CD8-positive, alpha-beta memory T cell (primary cell): ENCODE measurements at places on chromosomes 2 and 18.

- no peaks in the 10 kb centered on the region for H3K4me1 ChIP-seq
- peaks cover 4% of the 10 kb centered on the region for H3K36me3 ChIP-seq
- H3K27me3 ChIP-seq, result no peaks in the 10 kb centered on the region
- DNase-seq, result no peak
These were observed 50.0 kb downstream of the ESCO1 start for GRCh38 chr18:21550510-21550970.

DNA sequence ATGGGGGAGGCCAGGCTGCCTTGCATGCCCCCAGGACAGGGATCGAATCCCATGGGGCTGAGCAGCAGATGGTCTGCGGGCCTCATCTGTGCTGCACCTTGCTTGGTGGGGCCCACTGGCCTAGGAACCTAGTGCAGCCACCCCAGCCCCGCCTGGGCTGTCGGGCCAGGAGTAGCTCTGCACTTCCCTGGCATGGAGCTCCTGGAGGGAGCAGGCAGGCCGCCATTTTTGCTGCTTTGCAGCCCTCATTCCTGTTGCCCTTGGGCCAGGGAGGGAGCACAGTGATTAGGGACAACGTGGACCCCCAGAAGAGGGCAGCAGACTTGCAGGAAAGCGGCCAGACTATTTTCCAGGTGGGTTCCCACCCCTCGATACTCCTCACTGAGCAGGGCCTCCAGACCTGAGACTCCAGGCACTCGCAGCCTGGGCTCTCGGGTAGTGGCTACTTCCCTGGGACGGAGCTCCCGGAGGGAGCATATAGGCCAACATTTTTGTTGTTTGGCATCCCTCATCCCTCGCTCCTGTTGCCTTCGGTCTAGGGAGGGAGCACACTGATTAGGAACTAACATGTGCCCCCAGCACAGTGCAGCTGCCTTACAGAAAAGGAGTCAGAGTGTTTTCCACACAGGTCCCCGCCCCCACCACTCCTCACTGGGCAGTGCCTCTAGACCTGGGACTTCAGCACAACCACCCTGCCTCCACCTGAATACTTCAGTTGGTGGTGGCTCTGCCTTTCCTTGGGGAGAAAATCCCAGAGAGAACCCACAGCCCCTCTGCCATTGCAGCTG is 99.5 kb downstream of the MAIP1 start:
- H3K27me3 ChIP-seq, result no peaks in the 10 kb centered on the region
- DNase-seq, result no peak
- H3K36me3 ChIP-seq, result no peaks in the 10 kb centered on the region

DNA sequence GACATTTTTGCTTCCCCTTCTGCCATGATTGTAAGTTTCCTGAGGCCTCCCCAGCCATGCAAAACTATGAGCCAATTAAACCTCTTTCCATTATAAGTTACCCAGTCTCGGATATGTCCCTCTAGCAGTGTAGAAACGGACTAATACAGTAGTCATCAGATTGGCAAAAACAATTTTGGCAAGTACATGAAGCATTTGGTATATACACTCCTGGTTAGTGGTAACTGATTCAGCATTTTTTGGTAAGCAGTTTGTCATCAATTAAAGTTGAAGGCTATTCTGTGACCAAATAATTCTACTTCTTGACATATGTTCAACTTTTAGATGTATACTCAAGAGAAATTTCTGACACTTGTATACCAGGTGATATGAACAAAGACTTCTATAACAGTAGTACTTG is 190.5 kb upstream of the STON1 start:
- H3K27me3 ChIP-seq, result no peaks in the 10 kb centered on the region
- no peak overlapping the region for H3K4me3 ChIP-seq
- peaks cover 23% of the 10 kb centered on the region for H3K4me1 ChIP-seq

DNA sequence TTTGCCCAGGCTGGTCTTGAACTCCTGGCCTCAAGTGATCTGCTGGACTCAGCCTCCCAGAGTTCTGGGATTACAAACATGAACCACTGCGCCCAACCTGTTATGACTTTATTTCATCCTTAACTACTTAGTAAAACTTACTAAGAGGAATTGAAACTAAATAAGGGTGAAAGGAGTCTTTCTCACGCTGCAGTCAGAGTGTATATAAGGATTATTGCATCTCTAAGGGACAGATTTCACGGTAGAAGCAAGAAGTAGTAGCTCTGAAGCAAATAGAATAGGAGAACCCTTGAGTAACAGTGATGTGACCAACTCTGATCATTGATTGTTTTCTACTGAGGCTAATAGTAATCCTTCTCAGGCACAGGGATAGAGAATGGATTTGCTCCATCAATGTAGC is 960.1 kb downstream of the CPS1 start:
- H3K36me3 ChIP-seq, result no peaks in the 10 kb centered on the region
- H3K4me3 ChIP-seq, result no peak overlapping the region
- no peak overlapping the region for H3K27ac ChIP-seq
- no peaks in the 10 kb centered on the region for H3K27me3 ChIP-seq
- no peak for DNase-seq

GRCh38 chr2:119011162-119011909 is 69.3 kb downstream of the MARCO start:
- H3K36me3 ChIP-seq, result no peaks in the 10 kb centered on the region
- H3K27me3 ChIP-seq, result no peaks in the 10 kb centered on the region
- no peak overlapping the region for H3K4me3 ChIP-seq
- H3K4me1 ChIP-seq, result no peaks in the 10 kb centered on the region
- no peak for DNase-seq

DNA sequence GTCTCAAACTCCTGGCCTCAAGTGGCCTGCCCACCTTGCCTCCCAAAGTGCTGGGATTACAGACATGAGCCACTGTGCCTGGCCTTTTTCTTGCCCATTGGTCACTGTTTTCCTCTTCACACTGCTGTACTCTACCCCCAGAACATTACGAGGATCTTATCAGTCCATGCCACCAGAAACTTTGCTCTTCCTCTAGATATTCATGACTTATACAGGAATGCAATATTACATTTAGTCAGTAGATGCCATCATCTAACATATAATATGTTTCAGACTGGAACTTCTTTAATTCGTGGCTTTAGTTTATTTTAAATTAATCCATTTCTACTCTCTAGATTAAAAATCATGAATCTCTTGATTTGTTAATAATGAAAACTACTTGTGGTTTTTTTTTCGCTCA is 135.5 kb downstream of the COMMD1 start:
- DNase-seq, result no peak
- no peak overlapping the region for H3K4me3 ChIP-seq
- H3K27me3 ChIP-seq, result no peaks in the 10 kb centered on the region
- no peak overlapping the region for H3K27ac ChIP-seq
- peaks cover 14% of the 10 kb centered on the region for H3K4me1 ChIP-seq
- no peaks in the 10 kb centered on the region for H3K36me3 ChIP-seq

DNA sequence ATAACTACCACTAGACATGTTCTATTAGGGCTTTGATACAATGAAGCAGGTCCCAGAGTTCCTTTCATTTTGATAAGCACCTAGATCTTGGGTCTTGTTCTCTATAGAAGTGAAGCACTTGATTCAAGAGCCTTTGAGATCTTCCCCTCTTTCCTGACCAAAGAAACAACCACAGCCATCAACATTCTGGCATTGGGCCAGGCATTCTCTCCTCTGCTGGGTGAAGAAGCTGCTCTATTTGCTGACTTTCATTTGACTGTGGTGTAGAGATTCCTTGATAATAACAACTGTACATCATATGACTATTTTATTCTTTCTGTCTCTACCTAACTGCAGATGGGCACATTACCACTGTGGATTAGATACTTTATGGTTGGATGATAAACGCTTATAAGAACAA is 96.6 kb upstream of the LYPD1 start:
- H3K27ac ChIP-seq, result no peak overlapping the region
- no peak for DNase-seq
- H3K4me3 ChIP-seq, result no peak overlapping the region
- H3K36me3 ChIP-seq, result no peaks in the 10 kb centered on the region
- no peaks in the 10 kb centered on the region for H3K4me1 ChIP-seq

DNA sequence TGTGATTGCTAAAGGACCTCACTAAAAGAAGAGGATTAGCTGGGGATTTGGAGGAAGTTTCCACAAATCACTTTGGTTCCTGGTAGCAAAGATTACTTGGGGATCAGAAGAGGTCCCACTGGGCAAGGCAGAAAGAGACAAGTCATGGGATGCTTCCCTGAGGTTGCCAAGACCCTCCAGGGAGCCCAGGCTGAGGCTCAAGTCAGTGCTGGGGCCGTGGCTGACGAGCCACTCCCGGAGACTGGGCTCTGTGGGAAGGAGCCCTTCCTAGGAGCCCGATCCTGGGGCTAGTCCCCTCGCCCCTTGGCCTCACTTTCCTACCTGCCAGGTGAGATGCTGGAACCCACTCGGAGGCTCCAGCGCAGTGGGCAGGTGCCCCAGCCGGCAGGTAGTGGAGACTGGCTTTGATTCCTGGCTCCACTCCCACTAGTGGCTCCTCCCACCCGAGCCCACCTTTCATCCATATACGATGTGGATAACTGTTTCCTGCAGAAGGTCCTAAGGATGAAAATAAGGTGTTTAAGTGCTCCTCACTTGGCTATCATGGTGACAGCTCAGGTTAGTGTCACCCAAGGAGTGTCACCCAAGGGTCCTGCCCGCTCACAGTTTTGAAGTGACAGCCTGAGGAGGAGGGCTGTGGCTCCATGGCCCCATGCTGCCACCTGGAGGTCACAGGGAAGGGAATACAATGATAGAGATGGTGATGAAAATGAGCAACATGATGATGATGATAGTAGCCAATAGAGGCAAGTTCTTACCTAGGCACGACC is 100.5 kb downstream of the CAPN13 start:
- H3K4me3 ChIP-seq, result no peak overlapping the region
- no peak overlapping the region for H3K27ac ChIP-seq

GRCh38 chr2:163859951-163860350 is 124.1 kb upstream of the FIGN start:
- no peaks in the 10 kb centered on the region for H3K27me3 ChIP-seq
- H3K27ac ChIP-seq, result no peak overlapping the region
- DNase-seq, result no peak
- H3K4me1 ChIP-seq, result no peaks in the 10 kb centered on the region
- no peaks in the 10 kb centered on the region for H3K36me3 ChIP-seq
- H3K4me3 ChIP-seq, result no peak overlapping the region

DNA sequence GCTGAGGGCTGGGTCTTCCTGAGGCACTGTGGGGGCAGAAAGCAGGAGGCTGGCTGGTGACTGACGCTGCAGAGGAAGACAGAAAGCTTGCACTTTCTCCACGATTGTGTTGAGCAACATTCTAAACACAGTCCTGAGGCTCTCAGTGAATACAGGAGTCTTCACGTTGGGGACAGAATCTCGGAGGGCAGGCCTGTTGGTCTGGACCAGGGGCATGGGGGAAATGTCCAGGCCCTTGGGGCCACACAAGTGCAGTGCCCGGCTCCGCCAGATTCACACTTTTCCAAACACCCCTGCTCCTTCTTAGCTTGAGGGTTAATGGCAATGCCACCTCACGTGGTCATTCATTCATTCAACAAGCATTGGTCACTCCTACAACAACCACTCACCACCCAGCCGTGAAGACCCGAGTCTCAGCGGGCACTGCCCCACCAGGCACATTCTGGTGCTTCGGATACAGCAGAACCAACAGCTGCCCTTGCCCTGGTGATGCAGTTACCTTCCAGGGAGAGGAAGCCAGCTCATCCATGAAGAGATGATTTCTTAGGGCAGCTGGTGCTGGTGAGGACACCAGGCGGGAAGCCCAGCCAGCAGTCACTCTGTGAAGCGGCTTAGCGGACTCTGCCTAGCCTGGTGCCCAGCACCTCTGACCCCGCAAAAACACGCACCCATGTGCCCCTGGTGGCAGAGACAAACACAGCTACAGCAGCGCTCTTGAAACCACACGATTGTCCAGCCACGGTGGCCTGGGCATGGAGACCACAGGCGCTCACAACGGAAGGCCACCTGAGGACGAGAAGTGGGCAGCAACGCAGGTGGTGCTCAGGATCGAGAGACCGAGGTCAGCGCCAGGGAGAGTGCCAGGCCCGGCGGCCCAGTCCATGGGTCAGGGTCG is 10.9 kb upstream of the GPC1 start:
- no peaks in the 10 kb centered on the region for H3K27me3 ChIP-seq
- no peaks in the 10 kb centered on the region for H3K4me1 ChIP-seq
- H3K4me3 ChIP-seq, result no peak overlapping the region
- peak; percentile 0 for DNase-seq
- no peak overlapping the region for H3K27ac ChIP-seq
- H3K36me3 ChIP-seq, result no peaks in the 10 kb centered on the region

GRCh38 chr2:19158896-19159295 is 199.5 kb downstream of the OSR1 start:
- H3K4me3 ChIP-seq, result no peak overlapping the region
- no peaks in the 10 kb centered on the region for H3K36me3 ChIP-seq
- H3K4me1 ChIP-seq, result no peaks in the 10 kb centered on the region
- no peak for DNase-seq

GRCh38 chr2:66872986-66873754 is 438.2 kb downstream of the MEIS1 start:
- H3K27ac ChIP-seq, result no peak overlapping the region
- no peaks in the 10 kb centered on the region for H3K27me3 ChIP-seq
- no peaks in the 10 kb centered on the region for H3K4me1 ChIP-seq
- no peaks in the 10 kb centered on the region for H3K36me3 ChIP-seq
- no peak for DNase-seq
- no peak overlapping the region for H3K4me3 ChIP-seq

DNA sequence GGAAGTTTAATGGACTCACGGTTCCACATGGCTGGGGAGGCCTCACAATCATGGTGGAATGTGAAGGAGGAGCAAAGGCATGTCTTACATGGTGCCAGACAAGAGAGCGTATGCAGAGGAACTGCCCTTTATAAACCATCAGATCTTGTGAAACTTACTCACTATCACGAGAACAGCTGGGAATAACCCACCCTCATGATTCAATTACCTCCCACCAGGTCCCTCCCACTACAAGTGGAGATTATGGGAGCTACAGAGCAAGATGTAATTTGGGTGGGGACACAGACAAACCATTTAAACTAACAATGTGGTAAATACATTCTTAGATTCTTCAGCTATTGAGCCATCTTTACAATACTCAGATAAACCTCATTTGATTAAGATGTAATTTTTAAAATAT is 176.1 kb downstream of the SH3BP4 start:
- H3K4me3 ChIP-seq, result no peak overlapping the region
- H3K27me3 ChIP-seq, result no peaks in the 10 kb centered on the region
- H3K36me3 ChIP-seq, result no peaks in the 10 kb centered on the region
- H3K27ac ChIP-seq, result no peak overlapping the region
- no peak for DNase-seq

- no peaks in the 10 kb centered on the region for H3K27me3 ChIP-seq
- no peak for DNase-seq
- no peaks in the 10 kb centered on the region for H3K4me1 ChIP-seq
- H3K4me3 ChIP-seq, result no peak overlapping the region
These were observed 900.7 kb downstream of the SOCS6 start for GRCh38 chr18:71189581-71189980.

GRCh38 chr2:81739966-81740365 is 1435.4 kb upstream of the LRRTM1 start:
- DNase-seq, result no peak
- H3K4me1 ChIP-seq, result no peaks in the 10 kb centered on the region
- H3K27ac ChIP-seq, result no peak overlapping the region
- H3K36me3 ChIP-seq, result no peaks in the 10 kb centered on the region
- H3K27me3 ChIP-seq, result no peaks in the 10 kb centered on the region

GRCh38 chr18:3875961-3876360 is 426.0 kb downstream of the TGIF1 start:
- H3K27ac ChIP-seq, result no peak overlapping the region
- H3K4me1 ChIP-seq, result no peaks in the 10 kb centered on the region
- H3K4me3 ChIP-seq, result no peak overlapping the region
- no peaks in the 10 kb centered on the region for H3K27me3 ChIP-seq
- no peaks in the 10 kb centered on the region for H3K36me3 ChIP-seq
- no peak for DNase-seq
